ENCODE measurements at places on chromosomes 1 and 21. TPM values are rescaled to one million over a fixed set of nuclear protein-coding genes. Genes with fewer than 3 reads are reported as not detected.

DNA sequence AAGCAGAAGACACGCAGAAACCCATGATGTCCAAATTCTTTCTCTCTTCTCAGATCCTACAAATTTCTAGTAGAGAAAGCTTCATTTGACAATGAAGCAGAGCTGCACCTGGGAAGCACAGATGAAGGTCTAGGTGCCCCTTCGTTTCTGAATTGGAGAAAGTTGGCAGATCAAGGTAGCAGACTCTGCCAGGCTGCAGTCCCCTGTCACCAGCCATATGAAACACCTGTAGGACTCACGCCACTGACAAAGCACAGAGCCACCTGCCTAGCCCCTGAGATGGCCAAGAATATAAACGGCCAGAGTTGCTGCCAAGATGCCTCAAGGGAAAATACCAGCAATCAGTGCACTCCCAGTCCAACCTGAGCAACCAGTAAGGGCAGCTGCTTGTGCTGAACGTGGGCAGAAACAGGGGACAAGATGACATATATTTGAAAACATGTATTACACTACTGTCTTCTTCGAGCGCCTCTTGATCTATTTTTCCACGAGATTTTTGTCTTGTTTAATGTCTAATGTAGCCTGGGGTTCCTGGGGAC, 20.6 kb upstream of the PLEKHA6 start:
- no peak overlapping the region for H3K27ac ChIP-seq
- DNase-seq, result no peak
- H3K27me3 ChIP-seq, result peaks cover 26% of the 10 kb centered on the region

GRCh38 chr1:7199077-7199779, 414.0 kb downstream of the CAMTA1 start:
- no peaks in the 10 kb centered on the region for H3K36me3 ChIP-seq
- no peaks in the 10 kb centered on the region for H3K4me1 ChIP-seq

DNA sequence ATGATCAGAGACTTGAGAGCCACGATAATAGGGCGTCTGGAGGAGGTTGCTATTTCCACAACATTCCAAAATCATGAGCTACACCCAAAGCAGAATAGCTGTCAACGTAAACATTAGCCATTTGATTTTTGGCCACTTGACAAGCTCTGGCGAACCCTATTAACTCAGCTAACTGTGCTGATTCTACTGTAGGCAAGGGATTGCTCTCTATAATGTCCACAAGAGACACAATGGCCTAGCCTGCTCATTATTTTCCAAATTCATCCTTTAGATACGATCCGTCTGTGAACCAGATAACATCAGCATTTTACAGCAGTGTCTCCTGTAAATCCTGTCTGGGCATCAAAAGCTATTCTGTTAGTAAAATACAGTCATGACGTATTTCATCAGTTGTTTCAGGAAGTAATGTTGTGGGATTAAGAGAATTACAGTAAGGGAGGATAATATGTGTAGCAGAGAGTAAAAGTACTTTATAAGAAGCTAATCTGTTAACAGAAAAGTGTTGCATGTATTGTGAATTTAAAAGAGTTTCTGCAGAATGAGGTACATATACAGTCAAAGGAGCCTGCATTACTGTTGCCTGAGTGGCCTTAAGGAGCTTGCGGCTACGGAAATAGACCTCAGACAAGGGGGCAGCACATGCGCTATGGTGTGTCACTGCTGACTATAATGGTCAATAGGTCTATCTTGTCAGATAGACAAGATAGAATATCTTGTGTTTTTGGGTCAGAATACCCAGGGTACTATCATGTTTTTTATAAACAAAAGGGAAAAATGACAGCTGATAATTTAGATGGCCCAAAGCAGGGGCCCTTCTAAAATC, 44.9 kb upstream of the TINAGL1 start:
- no peak overlapping the region for H3K27ac ChIP-seq
- H3K4me3 ChIP-seq, result no peak overlapping the region
- peaks cover 42% of the 10 kb centered on the region for H3K27me3 ChIP-seq
- no peaks in the 10 kb centered on the region for H3K36me3 ChIP-seq

The IL6R gene
- total RNA-seq, result 79.0 TPM

The PPIAL4G gene
- 0.42 TPM for total RNA-seq

The TCHH gene
- total RNA-seq, result not detected

The GBP6 gene
- 0.17 TPM for total RNA-seq

- no peaks in the 10 kb centered on the region for H3K36me3 ChIP-seq
- H3K4me3 ChIP-seq, result no peak overlapping the region
- peaks cover 8% of the 10 kb centered on the region for H3K4me1 ChIP-seq
- no peak overlapping the region for H3K27ac ChIP-seq
- no peak for DNase-seq
Observed at GRCh38 chr1:168148916-168149315, 12.2 kb upstream of the GPR161 start.

The BEND5 gene
- total RNA-seq, result 0.92 TPM

DNA sequence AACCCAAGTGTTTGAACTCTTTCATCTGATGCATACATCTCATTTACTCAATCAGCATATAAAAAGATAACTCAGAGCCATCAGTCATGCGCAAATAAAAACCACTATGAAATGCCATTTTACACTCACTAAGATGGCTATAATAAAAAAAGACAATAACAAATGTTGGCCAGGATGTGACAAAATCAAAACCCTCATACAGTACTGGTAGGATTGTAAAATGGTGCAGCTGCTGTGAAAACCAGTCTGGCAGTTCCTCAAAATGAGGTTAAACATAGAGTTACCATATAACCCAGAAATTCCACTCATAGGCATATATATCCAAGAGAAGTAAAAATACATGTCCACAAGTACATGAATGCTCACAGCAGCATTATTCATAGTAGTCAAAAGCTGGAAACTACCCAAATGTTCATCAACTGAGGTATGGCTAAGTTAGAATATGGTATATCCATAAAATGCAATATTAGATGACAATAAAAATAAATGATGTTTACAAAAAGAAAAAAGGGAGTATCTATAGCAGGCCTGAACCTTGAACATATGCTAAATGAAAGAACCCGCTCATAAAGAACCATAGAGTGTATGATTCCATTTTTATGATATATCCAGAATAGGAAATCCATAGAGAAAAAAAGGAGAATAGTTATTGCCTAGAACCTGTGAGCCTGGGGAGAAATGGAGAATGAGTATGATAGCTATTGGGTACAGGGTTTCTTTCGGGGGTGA, 265.1 kb downstream of the SIPA1L2 start:
- DNase-seq, result no peak
- no peak overlapping the region for H3K27ac ChIP-seq
- H3K36me3 ChIP-seq, result no peaks in the 10 kb centered on the region
- H3K27me3 ChIP-seq, result peaks cover 7% of the 10 kb centered on the region
- H3K4me3 ChIP-seq, result no peak overlapping the region
- no peaks in the 10 kb centered on the region for H3K4me1 ChIP-seq

- no peaks in the 10 kb centered on the region for H3K36me3 ChIP-seq
Observed at GRCh38 chr1:228902781-228903433, 167.6 kb downstream of the RHOU start.

The ARMH1 gene
- 56.8 TPM for total RNA-seq

DNA sequence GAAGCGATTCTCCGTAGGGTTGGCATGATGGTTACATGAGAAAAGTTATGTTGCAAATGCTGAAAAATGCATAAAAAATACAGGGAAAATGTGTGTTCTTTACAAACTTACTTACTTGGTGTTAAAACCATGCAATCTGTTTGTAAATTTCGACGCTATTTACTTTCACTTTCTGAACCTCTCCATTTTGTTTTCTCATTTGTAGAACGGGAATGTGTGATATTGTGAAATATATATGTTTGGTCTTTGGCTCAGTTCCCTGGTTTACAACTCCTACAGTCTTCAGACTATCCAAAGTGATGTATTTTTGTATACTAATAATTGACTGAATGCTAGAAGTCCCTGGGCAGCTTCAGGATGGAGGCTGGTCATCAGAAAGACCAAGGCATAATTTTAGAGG, 982.3 kb downstream of the ADGRL2 start:
- H3K27me3 ChIP-seq, result no peaks in the 10 kb centered on the region
- DNase-seq, result no peak
- no peak overlapping the region for H3K4me3 ChIP-seq
- H3K27ac ChIP-seq, result no peak overlapping the region

The LIN28A gene
- not detected for total RNA-seq

DNA sequence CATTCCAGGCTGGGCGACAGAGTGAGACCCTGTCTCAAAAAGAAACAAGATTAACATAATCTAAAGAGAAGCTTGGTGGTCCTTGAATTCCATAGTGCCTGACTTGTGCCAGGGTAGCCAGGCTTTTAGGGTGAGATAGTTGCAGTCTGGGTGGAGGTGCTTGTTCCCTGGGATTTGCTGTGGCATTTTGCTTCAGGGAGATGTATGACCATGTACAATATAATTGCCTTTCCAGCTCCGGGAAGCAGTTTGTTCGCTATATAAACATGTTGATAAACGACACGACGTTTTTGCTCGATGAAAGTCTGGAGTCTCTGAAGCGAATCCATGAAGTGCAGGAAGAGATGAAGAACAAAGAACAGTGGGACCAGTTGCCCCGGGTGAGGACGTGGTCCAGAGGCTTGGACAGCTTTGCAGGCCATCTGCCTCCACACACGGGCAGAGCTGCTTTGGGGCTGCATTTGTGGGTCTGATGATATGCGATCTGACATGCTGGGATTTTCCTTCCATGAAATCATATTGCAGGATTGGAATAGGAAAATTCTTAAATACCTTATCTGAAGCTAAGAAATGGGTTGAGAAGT, 49.4 kb upstream of the KIF1B start:
- H3K4me3 ChIP-seq, result no peak overlapping the region
- no peaks in the 10 kb centered on the region for H3K27me3 ChIP-seq
- DNase-seq, result no peak
- no peaks in the 10 kb centered on the region for H3K4me1 ChIP-seq
- H3K36me3 ChIP-seq, result peaks cover 9% of the 10 kb centered on the region

The WDR4 gene
- total RNA-seq, result 15.4 TPM

The C2CD4D gene
- 1.9 TPM for total RNA-seq

GRCh38 chr1:228265167-228265566, 57.3 kb downstream of the OBSCN start:
- no peaks in the 10 kb centered on the region for H3K27me3 ChIP-seq
- H3K36me3 ChIP-seq, result no peaks in the 10 kb centered on the region
- no peak overlapping the region for H3K4me3 ChIP-seq
- no peak for DNase-seq
- H3K4me1 ChIP-seq, result peaks cover 2% of the 10 kb centered on the region
- H3K27ac ChIP-seq, result no peak overlapping the region

The INSRR gene
- not detected for total RNA-seq

The DMRTA2 gene
- not detected for total RNA-seq

GRCh38 chr1:110048923-110049601, 14.6 kb downstream of the STRIP1 start:
- no peak overlapping the region for H3K4me3 ChIP-seq
- no peaks in the 10 kb centered on the region for H3K27me3 ChIP-seq
- H3K36me3 ChIP-seq, result peaks cover 20% of the 10 kb centered on the region
- no peak for DNase-seq

The CRNN gene
- not detected for total RNA-seq

DNA sequence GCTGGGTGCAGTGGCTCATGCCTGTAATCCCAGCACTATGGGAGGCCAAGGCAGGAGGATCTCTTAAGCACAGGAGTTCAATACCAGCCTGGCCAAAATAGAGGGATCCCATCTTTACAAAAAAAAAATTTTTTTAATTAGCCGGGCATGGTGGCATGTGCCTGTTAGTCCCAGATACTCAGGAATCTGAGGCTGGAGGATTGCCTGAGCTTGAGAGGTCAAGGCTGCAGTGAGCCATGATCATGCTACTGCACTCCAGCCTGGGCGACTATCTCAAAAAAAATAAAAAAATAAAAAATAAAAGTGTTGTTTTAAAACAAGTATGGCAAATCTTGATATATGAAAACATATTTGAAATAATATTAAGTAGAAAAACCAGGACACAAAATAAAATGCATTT, 44.4 kb upstream of the CACHD1 start:
- H3K27ac ChIP-seq, result no peak overlapping the region
- no peaks in the 10 kb centered on the region for H3K4me1 ChIP-seq
- H3K36me3 ChIP-seq, result no peaks in the 10 kb centered on the region
- H3K4me3 ChIP-seq, result no peak overlapping the region

The TAS1R1 gene
- not detected for total RNA-seq

DNA sequence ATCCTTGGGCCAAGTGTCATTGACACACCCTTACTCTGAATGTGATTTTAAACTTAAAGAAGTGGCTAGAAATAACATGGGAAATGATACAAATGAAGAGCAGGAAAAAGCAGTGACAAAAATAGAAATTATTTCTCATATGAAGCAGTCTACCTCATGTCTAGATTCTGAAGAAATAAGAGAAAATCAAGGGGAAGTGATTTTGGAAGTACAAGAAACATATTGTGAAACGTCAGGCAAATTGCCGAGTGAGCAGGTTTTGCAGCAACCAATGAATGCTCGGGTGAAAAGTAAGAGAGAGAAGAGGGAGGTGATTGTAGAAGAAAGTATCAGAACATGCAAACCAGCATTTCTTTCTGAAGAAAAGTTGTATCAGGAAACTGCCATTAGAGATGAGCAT, 130.7 kb downstream of the MACF1 start:
- peak overlapping the region; percentile 67 for H3K27ac ChIP-seq
- peaks cover 20% of the 10 kb centered on the region for H3K4me1 ChIP-seq
- peaks cover 20% of the 10 kb centered on the region for H3K36me3 ChIP-seq
- peak overlapping the region; percentile 53 for H3K4me3 ChIP-seq

- H3K4me3 ChIP-seq, result no peak overlapping the region
- DNase-seq, result no peak
- no peak overlapping the region for H3K27ac ChIP-seq
- H3K4me1 ChIP-seq, result peaks cover 7% of the 10 kb centered on the region
- no peaks in the 10 kb centered on the region for H3K27me3 ChIP-seq
Observed at GRCh38 chr1:203871114-203871880, 9.9 kb downstream of the SNRPE start.

- no peak overlapping the region for H3K27ac ChIP-seq
- peaks cover 4% of the 10 kb centered on the region for H3K36me3 ChIP-seq
- DNase-seq, result no peak
- H3K4me3 ChIP-seq, result no peak overlapping the region
- no peaks in the 10 kb centered on the region for H3K4me1 ChIP-seq
Observed at GRCh38 chr1:57024855-57025254, 59.0 kb upstream of the C8B start.

The KPNA6 gene
- total RNA-seq, result 39.8 TPM

DNA sequence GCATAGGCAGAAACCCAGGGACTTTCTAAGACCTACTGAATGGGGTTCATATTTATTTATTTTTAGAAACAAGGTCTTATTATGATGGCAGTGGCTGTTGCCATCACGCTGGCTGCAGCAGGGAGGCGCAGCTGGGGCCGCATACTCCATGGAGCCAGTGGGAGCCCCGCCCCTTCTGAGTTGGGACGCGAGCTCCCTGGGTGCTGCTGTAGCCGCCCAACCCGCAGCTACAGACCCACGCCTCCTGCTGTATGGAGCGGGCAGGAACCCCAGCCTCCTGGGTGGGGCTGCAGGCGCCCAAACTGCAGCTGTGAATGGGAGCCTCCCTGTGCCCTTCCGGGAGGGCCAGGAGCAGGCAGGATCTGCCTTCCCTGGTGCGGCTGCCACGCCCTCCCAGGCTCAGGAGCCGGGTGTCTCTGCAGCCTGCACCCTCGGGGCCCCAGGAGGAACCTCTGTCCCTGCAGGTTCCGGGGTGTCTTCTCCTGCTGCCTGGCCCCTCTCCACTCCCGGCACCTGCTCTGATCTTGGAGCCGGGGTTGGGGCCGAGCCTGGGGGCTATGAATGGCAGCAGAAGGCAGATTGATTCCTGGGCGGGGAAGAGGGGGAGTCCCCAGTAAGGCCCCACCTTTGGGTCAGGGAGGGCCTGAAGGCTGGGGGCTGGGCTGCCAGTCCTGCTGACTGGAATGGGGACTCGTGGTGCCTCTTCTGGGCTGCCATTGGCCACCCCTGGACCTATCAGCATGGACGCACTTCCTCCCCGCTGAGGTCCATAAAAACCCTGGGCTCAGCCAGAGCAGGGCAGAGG, 66.5 kb upstream of the LRRN2 start:
- H3K27me3 ChIP-seq, result peaks cover 21% of the 10 kb centered on the region
- no peaks in the 10 kb centered on the region for H3K36me3 ChIP-seq
- no peak overlapping the region for H3K27ac ChIP-seq
- peaks cover 4% of the 10 kb centered on the region for H3K4me1 ChIP-seq
- no peak overlapping the region for H3K4me3 ChIP-seq

The BECN2 gene
- not detected for total RNA-seq
